ENCODE measurements at places on chromosomes 6 and 20.

GRCh38 chr6:85400331-85400730, 49.6 kb upstream of the NT5E start:
- no peak for DNase-seq

- DNase-seq = no peak
These were observed 6.0 kb upstream of the LATS1 start for GRCh38 chr6:149723771-149724417.

- no peak for DNase-seq
These were observed 2.0 kb downstream of the TRAF3IP2 start for GRCh38 chr6:111603685-111604084.

DNA sequence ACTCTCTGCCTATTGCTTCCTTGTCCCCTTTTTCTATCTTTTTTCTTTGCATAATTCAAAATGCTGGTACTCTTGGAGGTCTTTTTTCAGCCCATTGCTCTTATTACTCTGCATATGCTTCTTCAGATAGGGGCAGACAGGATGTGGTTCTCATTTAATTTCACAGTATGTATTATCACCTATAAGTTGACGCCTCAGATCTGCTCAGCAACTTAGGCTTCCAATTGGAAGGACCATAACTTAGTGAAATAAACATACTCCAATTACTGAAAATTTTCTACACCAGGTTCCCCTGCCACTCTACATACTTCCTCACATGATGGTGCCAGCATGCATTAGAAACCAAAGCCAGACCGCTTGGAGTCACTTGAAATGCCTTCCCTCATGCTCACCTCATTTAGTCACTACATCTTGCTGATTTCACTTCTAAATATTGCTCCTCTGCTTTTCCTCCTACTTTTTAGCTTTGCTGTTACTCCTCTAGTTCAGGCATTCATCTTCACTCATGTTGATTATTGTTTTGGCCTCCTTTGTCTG, 34.5 kb upstream of the AHI1 start:
- no peak for DNase-seq

DNA sequence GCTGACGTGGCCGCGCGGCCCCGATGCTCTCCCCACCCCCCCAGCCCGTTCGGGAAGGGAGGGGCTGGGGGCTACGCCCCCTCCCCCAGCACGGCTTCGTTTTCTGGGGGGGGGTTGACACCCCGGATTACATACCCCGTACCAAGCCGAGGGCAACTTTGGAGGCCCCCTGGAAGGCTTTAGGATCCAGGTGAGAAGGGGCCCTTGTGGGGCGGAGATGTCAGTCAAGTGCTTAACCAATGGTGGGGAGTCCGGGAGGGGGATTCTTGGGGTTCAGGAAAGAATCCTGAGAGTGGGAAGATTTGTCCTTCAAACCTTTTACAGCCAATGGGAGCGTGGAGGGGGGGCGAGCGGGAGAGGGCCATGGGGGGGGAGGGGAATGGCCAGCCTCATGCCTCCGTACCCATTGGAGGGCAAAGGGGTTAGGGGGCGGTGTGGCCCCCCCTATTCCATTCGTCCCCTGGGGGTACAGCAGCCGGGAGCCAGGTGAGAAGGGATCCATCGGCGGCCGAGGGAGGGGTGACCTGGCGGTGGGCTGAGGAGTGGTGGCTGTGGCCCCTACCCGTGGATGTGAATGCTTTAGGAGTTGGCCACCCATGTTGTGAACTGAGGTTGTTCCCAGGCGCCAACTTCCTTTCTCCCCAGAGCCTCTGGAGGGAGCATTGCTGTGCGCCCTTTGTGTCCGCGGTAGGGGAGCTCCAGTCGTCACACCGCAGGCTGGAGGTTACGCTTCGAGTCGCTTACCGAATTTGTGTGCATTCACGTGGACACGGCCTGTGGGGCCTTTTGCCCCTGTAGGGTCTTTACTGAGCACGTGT, 682 bp downstream of the BRD2 start:
- no peak for DNase-seq

GRCh38 chr6:43391440-43392031, 22.1 kb upstream of the ZNF318 start:
- DNase-seq = no peak

DNA sequence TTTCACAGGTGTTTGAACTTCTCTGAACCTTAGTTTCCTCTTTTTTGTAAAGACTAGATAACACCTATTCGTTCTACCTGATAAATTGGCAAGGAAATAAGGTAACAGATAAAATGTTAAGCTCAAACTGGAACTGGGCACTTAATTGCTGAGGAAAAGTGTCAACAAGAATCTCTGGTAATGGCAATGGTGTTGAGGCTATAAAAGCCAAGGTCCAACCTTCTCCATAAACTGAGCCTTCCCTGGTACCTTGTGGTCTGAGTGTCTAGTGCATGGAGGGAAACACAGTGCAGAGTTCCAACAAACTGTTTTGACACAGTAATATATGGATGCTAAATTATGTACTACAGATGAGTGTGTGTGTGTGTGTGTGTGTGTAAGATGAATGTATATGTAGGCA, 33.4 kb upstream of the GSTA4 start:
- DNase-seq = no peak
